ENCODE measurements at places on chromosomes 3 and 15.

- DNase-seq: no peak
Measured at GRCh38 chr3:120449251-120449650, 1.5 kb downstream of the FSTL1 start.

GRCh38 chr3:64651741-64652241 is 36.0 kb downstream of the ADAMTS9 start:
- DNase-seq: no peak

GRCh38 chr3:188911026-188911850 is 260.5 kb upstream of the TPRG1 start:
- DNase-seq: no peak

DNA sequence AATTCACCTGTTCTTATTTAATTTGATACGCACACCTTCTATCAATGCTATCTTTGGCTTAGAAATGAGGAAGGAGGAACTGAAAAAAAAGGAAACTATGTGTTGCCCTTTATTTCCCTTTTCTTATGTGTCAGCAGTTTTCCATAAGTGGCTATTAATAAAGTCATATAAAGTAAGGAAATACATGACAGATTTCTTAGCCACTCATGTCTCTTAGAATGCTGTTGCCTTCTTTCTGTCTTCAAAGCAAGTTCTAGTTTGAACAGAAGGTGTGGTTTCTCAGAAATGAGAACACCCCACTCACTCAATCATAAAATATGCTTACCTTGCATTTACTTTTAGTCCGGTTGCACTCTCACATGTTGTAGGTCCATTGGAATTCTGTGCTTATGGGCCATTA is 640.5 kb upstream of the GRM7 start:
- DNase-seq: no peak

GRCh38 chr3:128573707-128574162 is 76.9 kb downstream of the RPN1 start:
- no peak for DNase-seq

DNA sequence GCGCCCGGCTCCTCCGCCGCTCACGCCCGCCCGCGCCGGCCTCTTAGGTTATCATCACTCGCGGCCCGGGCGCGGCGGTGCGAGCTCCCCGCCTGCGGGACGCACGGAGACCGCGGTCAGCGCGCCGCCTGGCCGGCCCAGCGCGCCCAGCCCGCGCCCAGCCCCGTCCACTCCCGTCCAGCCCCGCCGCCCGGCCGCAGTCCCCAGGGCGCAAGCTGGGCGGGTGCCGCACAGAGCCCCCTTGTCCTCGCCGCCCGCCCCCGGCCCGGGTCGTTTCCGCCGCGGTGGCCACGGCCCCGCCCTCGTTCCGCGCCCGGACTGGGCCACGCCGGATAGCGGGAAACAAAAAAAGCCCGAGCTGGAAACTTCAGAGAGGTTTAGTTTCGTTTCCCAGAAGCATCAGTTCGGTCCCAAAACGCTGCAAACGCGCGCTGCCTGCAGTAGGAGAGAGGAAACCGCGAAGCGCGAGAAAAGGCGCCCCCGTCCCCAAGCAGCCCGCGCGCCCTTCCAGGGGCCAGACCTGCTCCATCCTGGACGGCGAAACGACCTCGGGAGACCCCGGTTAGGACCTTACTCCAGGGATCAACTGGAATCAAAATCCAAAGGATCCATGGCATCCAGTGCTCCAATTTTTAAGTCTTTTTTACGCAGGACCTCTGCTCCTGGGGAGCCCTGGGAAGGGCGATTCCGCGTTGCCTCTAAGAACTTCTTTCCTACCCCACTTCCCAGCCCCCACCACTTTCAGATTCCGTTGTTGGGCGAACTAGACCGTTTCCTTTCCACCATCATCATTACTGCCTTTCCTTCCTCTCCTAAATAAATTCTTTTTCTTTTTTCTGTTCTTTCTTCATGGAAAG is at the start of gene ATP10A:
TSS of gene ATP10A (minus strand) at position 217 of the 857 bp plus-strand sequence. CDS start 231 bp downstream, outside the sequence.
- DNase-seq: no peak

DNA sequence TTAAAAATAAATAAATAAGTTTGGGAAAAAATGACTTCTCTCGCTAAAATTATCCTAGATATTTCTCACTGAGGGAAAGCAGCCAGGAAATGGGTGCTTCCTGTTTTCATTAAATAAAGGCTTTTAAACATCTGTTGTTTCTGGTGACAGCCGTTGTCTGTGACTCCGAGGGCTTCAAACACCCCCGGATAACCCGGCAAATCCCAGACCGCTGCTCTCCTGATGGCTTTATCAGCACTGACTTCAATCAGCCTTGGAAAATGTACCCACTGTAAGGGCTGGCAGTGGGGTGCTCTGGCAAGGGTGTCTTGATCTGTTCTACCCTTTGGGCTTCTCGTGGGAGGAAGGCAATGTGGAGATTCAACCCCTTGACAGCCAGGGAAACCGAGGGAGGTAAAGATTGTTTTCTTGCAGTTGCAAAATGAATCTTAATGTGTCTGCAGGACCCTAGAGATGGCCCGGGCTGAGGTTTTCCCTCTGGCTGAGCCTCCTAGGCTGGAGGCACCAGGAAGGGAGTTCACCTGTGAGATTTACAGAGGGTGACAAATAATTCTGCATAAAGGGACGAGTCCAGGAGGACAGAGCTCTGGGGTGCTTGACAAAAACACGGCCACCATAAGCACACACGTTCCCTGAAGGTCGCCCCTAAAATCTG is 33.6 kb upstream of the SEC13 start:
- DNase-seq: no peak

DNA sequence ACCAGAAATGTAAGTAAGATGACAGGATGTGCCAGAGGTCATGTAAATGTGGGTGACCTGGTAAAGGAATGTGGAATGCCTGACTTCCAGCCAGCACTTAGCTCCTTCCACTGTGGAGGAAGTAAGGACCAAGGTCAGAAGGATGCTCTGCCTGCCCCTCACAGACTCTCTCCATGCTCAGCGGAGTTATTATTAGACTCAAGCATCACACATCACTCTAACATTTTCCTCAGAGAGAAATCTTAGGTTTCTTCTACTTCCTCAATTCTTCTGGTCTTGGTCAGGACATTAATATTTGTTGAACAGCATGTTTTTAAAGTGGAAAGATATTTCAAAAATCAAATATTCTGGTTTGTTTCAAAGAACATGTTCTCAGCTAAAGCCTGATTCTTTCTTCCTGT is 231.4 kb upstream of the WNT5A start:
- DNase-seq: no peak

- no peak for DNase-seq
Measured at GRCh38 chr3:129890125-129890524, 3.4 kb downstream of the TMCC1 start.

Data from activated naive CD8-positive, alpha-beta T cell treated with anti-CD3 and anti-CD28 coated beads, Interleukin-2, amount 50 U/mL, for 16 hours (primary cell).